Omental fat pad (tissue), 4 donors: ENCODE measurements at places on chromosomes 3 and 15. TPM values are rescaled to one million over a fixed set of nuclear protein-coding genes. Genes with fewer than 3 reads are reported as not detected.

The ZIC4 gene
- total RNA-seq: not detected

The MYRIP gene
- 9.6 TPM for total RNA-seq

The MPI gene
- total RNA-seq: 47.6 TPM

The GOLGA8G gene
- not detected for total RNA-seq

The ALDH1A2 gene
- 29.4 TPM for total RNA-seq

The NANOGP8 gene
- total RNA-seq: 1.3 TPM

The ZNF502 gene
- total RNA-seq: 7.1 TPM

The CLDN16 gene
- not detected for total RNA-seq

The NOP10 gene
- 171 TPM for total RNA-seq

The ITGA11 gene
- 3.8 TPM for total RNA-seq

The GPR149 gene
- not detected for total RNA-seq

The GLCE gene
- 17.7 TPM for total RNA-seq

The VEPH1 gene
- 3.1 TPM for total RNA-seq

The ARRDC4 gene
- total RNA-seq: 50.6 TPM
